Natural killer cell (primary cell): ENCODE measurements at places on chromosomes 7 and 10. TPM values are rescaled to one million over a fixed set of nuclear protein-coding genes. Genes with fewer than 3 reads are reported as not detected.

Gene TIAL1
- total RNA-seq: 195 TPM

DNA sequence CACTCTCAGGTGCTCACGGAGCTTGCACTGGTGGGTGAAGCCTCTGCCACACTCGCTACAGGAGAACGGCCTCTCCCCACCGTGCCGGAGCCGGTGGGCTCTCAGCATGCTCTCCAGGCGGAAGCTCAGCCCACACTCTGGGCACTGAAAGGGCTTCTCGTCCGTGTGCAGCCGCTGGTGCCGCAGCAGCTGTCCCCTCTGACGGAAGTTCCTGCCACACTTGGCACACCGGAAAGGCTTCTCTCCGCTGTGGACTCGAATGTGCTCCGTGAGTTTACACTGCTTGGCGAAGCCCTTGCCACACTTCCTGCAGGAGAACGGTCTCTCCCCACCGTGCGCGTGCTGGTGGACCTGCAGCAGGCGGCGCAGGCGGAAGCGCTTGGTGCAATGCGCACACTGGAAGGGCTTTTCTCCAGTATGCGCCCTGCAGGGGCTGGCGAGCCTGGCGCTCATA is 19.3 kb downstream of the ZNF786 start:
- H3K36me3 ChIP-seq: peaks cover 38% of the 10 kb centered on the region
- no peak for DNase-seq
- H3K4me3 ChIP-seq: no peak overlapping the region

Gene SORBS1
- 2.8 TPM for total RNA-seq

GRCh38 chr7:1227071-1227804 is 5.4 kb upstream of the UNCX start:
- H3K27me3 ChIP-seq: peaks cover 52% of the 10 kb centered on the region
- no peaks in the 10 kb centered on the region for H3K4me1 ChIP-seq
- H3K4me3 ChIP-seq: no peak overlapping the region

- no peak overlapping the region for H3K27ac ChIP-seq
- peaks cover 15% of the 10 kb centered on the region for H3K4me1 ChIP-seq
- H3K27me3 ChIP-seq: peaks cover 3% of the 10 kb centered on the region
Observed at GRCh38 chr10:125160856-125161706, 718 bp upstream of the CTBP2 start.

- no peaks in the 10 kb centered on the region for H3K27me3 ChIP-seq
- peaks cover 15% of the 10 kb centered on the region for H3K4me1 ChIP-seq
- no peak for DNase-seq
- peak overlapping the region; percentile 85 for H3K4me3 ChIP-seq
- H3K27ac ChIP-seq: no peak overlapping the region
Observed at GRCh38 chr10:110006358-110007160, 1.2 kb upstream of the ADD3 start.

GRCh38 chr7:108459922-108460551 is 3.8 kb upstream of the NRCAM start:
- no peaks in the 10 kb centered on the region for H3K36me3 ChIP-seq
- peaks cover 6% of the 10 kb centered on the region for H3K27me3 ChIP-seq
- no peak overlapping the region for H3K4me3 ChIP-seq
- DNase-seq: peak; percentile 53
- peaks cover 7% of the 10 kb centered on the region for H3K4me1 ChIP-seq

DNA sequence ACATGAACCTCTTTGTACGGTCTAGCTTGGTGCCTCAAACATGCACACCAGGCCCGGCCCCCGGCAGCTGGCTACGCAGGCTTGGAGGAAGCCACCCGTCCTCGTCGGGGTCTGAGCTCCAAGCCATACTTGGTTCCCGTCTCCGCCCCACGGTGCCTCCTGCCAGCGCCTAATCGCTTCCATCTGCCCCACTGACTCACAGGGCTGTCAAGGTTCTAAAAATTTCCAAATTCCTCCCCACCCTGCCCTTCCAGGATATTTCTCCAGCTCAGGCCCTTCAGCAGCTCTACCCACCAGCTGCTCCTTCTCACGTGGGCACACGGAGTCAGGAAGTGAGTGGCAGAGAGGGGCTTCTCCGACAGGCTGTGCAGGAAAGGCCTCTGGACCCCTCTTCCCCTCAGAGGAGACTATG is 38.8 kb downstream of the TMEM270 start:
- H3K36me3 ChIP-seq: no peaks in the 10 kb centered on the region
- H3K4me1 ChIP-seq: no peaks in the 10 kb centered on the region
- no peaks in the 10 kb centered on the region for H3K27me3 ChIP-seq
- H3K27ac ChIP-seq: no peak overlapping the region

- H3K4me3 ChIP-seq: no peak overlapping the region
- DNase-seq: no peak
- peaks cover 20% of the 10 kb centered on the region for H3K36me3 ChIP-seq
- H3K4me1 ChIP-seq: no peaks in the 10 kb centered on the region
Observed at GRCh38 chr7:121379930-121380329, 16.2 kb downstream of the FAM3C start.

DNA sequence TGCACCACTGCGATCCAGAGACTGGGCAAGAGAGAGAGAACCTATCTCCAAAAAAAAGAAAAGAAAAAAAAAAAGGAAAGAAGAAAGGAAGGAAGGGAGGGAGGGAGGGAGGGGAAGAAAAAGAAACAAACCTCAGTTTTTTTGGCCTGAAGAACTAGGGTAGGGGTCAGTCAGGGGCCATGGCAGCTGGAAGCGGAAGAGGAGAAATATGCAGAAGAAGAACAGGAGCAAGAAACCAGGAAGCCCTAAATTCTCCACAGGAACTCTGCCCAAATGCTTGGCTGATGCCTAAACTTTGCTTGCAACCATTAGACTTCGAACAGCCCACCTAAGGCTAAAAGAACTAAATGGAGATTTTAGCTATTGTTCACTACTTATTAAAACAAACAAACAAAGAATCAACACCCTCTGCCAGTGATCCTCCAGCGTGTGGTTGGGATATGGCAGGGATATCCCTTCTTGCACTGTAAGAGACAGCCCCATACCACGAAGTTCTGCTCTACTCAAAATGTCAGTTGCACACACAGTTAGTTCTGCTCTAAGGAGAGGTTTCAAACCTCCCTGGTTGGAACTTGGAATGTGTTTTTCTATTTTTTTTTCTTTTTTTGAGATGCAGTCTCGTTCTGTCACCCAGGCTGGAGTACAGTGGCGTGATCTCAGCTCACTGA is 139.5 kb downstream of the FAM107B start:
- no peak overlapping the region for H3K4me3 ChIP-seq
- H3K27ac ChIP-seq: no peak overlapping the region
- DNase-seq: no peak
- H3K4me1 ChIP-seq: no peaks in the 10 kb centered on the region
- H3K27me3 ChIP-seq: no peaks in the 10 kb centered on the region

DNA sequence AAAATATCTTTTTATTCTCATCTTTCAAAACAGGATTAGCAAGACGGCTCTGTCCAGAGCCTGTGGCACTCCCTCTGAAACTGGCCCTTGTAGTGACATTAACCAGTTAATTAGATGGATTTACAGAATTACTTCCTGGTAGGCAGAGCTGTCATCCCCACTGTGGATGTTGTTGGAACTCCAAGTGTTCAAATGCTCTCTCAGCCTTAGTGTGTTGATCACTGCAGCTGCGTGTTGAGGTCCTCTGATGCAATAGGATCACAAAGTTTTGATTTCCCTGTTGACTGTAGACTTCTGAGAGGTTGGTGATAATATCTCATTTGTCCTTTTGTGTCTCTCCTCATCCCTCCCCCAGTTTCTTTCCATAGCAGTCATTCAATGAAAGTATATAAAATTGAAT is 117.3 kb upstream of the CDK6 start:
- no peak overlapping the region for H3K27ac ChIP-seq
- no peaks in the 10 kb centered on the region for H3K36me3 ChIP-seq
- H3K4me3 ChIP-seq: no peak overlapping the region

- H3K36me3 ChIP-seq: no peaks in the 10 kb centered on the region
- peaks cover 30% of the 10 kb centered on the region for H3K4me1 ChIP-seq
- no peak overlapping the region for H3K27ac ChIP-seq
- no peak for DNase-seq
- H3K27me3 ChIP-seq: no peaks in the 10 kb centered on the region
Observed at GRCh38 chr10:71801361-71801760, 28.0 kb upstream of the VSIR start.

GRCh38 chr10:24777196-24777595 is 53.5 kb upstream of the ARHGAP21 start:
- H3K27ac ChIP-seq: no peak overlapping the region
- H3K36me3 ChIP-seq: no peaks in the 10 kb centered on the region
- H3K4me1 ChIP-seq: no peaks in the 10 kb centered on the region
- no peaks in the 10 kb centered on the region for H3K27me3 ChIP-seq
- no peak overlapping the region for H3K4me3 ChIP-seq

Gene CACNB2
- total RNA-seq: not detected

- H3K4me3 ChIP-seq: no peak overlapping the region
- no peaks in the 10 kb centered on the region for H3K4me1 ChIP-seq
- no peaks in the 10 kb centered on the region for H3K27me3 ChIP-seq
- H3K36me3 ChIP-seq: no peaks in the 10 kb centered on the region
- no peak overlapping the region for H3K27ac ChIP-seq
Observed at GRCh38 chr7:47342296-47343060, 239.4 kb downstream of the TNS3 start.

Gene GCK
- not detected for total RNA-seq

GRCh38 chr10:88095223-88095721 is 231.8 kb downstream of the PTEN start:
- H3K4me1 ChIP-seq: peaks cover 38% of the 10 kb centered on the region
- H3K27me3 ChIP-seq: no peaks in the 10 kb centered on the region
- H3K4me3 ChIP-seq: no peak overlapping the region
- H3K27ac ChIP-seq: no peak overlapping the region
- no peaks in the 10 kb centered on the region for H3K36me3 ChIP-seq

- no peak overlapping the region for H3K4me3 ChIP-seq
- no peak overlapping the region for H3K27ac ChIP-seq
- H3K27me3 ChIP-seq: no peaks in the 10 kb centered on the region
- H3K36me3 ChIP-seq: no peaks in the 10 kb centered on the region
Observed at GRCh38 chr10:33731322-33731721, 396.9 kb upstream of the NRP1 start.

DNA sequence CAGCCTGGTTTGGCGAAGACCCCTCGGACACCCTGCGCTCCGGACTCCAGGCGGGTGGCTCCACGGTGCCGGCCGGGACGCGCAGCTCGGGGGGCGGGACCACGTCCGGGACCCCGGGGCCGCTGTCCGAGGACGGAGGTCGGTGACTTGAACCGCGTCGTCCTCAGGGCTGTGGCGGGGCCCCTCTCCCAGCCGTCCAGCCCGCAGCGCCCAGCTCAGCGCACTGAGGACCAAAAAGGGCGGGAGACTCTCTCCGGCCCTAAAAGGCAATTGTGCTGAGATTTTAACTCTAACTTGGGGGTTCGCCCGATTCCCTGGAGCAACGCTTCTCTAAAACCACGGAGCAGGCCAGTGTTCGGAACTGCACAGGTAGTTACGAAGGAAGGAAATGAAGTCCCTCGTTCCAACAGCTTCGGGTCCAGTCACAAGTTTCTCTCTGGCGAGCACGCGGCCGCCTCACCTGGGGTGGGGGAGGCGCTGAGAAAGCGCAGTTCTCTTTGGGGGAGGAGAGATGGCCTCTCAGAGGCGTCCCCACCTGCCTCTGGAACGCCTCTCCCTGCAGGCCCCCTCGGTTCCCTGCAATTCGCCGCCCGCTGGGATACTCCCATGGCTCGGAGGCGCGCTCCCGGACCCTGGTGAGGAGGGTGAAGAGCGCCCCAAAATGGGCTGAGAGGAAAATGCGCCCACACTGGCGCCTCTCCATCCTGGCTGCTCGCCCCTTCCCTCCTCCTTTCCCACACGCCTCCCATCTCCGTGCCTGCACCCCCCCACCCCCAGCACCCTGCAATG is 352.7 kb downstream of the DNAJB6 start:
- no peaks in the 10 kb centered on the region for H3K36me3 ChIP-seq
- H3K27ac ChIP-seq: no peak overlapping the region
- peaks cover 28% of the 10 kb centered on the region for H3K27me3 ChIP-seq
- DNase-seq: no peak

- H3K36me3 ChIP-seq: no peaks in the 10 kb centered on the region
- peak; percentile 79 for DNase-seq
- no peaks in the 10 kb centered on the region for H3K27me3 ChIP-seq
- H3K4me3 ChIP-seq: no peak overlapping the region
- H3K27ac ChIP-seq: no peak overlapping the region
Observed at GRCh38 chr7:105429746-105430612, 41.3 kb upstream of the SRPK2 start.

- no peak overlapping the region for H3K27ac ChIP-seq
- no peaks in the 10 kb centered on the region for H3K36me3 ChIP-seq
- no peaks in the 10 kb centered on the region for H3K27me3 ChIP-seq
- peaks cover 7% of the 10 kb centered on the region for H3K4me1 ChIP-seq
Observed at GRCh38 chr7:21942955-21943354, 2.7 kb downstream of the CDCA7L start.

Gene MSMB
- total RNA-seq: not detected

GRCh38 chr7:43565786-43566185 is 17.1 kb upstream of the STK17A start:
- H3K36me3 ChIP-seq: no peaks in the 10 kb centered on the region
- H3K27me3 ChIP-seq: peaks cover 5% of the 10 kb centered on the region
- H3K4me3 ChIP-seq: no peak overlapping the region
- no peak for DNase-seq
- no peak overlapping the region for H3K27ac ChIP-seq

GRCh38 chr7:91347290-91347689 is 83.1 kb downstream of the FZD1 start:
- no peak overlapping the region for H3K27ac ChIP-seq
- no peak for DNase-seq
- no peak overlapping the region for H3K4me3 ChIP-seq
- no peaks in the 10 kb centered on the region for H3K4me1 ChIP-seq
- no peaks in the 10 kb centered on the region for H3K36me3 ChIP-seq
